Activated CD4-positive, alpha-beta T cell treated with anti-CD3 and anti-CD28 coated beads, Interleukin-2, amount 50 U/mL, for 24 hours (primary cell): ENCODE measurements at places on chromosomes 12 and 14.

DNA sequence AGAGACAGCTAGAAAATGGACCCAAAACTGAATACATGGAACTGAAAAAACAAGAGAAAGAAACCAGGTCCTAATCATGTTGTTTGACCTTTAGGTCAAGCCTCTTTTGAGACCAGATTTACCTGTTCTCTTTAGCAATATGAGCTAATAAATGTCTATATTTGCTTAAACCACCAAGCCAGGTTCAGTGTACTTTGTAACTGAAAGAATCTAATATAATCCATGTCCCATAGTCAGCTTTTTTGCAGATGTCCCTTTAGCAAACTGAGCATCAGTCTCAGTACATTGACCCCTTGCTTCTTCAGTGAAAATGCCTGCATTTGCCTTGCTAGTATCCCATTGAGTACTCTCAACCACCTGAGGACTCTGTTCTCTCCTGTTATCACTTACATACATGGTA, 61.7 kb downstream of the PLCZ1 start:
- DNase-seq: no peak

DNA sequence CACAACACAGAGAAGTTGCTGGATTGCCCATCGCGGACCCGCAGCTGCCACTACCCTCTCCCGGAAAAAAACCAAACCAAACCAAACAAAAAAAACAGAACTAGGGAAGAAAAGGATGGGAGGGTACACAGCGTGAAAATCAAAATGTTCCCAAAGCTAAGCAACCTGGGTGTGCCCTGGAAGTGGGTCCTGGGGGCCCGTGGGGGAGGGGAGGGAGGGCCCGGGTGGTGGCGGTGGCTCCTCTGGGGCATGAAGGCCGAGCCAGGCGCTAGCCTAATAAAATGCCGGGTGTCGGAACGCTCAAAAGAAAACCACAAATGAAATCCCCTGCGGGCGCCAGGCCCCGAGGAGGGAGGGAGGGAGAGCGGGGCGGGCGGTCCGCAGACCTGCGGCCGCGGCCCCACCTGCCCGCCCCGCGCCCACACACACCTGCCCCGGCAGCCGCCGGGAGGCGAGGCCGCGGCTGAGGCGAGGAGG, 787 bp downstream of the HECTD4 start:
- DNase-seq: no peak

GRCh38 chr12:79337662-79338290, 353.0 kb downstream of the PAWR start:
- no peak for DNase-seq

- no peak for DNase-seq
These were observed 10.2 kb upstream of the CCER1 start for GRCh38 chr12:90965204-90965603.

DNA sequence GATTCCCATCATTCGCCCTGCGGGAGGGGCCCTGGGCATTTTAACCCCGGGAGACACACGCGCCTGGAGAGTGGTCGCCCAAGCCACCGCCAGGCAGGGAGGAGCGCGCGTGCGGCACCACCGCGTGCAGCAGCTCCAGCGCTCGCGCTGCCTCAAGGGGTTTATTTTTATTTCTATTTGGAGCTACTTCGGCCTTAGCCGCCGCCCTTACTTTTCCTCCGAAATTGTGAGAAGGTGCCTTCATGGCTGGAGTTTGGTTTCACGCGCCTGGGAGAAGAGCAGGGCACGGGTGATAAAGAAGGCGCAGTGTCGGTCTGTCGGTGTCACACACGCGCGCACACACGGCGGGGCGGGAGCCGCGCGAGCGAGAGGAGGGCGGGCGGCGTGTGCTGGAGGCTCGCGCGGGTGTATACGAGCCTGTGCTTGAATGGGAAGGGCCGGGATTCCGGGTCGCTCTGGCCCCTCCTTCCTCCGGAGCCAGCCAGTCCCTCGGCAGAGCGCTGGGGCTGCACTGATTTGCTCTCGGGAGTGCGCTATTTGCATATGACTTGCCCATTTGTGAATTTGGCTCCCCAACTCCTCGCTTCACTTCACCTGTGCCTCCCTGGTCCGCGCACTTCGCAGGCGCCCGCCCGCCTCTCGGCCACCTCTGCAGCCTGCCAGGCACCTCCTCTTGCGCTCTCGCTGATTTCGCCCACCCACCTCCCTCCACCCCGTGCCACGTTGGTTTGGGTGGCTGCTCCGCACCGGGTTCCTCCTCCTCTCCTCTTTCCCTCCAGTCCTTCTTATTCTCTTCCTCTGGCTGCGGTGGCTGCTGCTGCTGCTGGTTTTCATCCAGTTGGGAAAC, 932.3 kb downstream of the DIO2 start:
- DNase-seq: no peak

GRCh38 chr12:107607464-107608392, 77.9 kb upstream of the PWP1 start:
- DNase-seq: peak; percentile 72

- no peak for DNase-seq
These were observed 5.4 kb downstream of the GAS2L3 start for GRCh38 chr12:100578923-100579322.

DNA sequence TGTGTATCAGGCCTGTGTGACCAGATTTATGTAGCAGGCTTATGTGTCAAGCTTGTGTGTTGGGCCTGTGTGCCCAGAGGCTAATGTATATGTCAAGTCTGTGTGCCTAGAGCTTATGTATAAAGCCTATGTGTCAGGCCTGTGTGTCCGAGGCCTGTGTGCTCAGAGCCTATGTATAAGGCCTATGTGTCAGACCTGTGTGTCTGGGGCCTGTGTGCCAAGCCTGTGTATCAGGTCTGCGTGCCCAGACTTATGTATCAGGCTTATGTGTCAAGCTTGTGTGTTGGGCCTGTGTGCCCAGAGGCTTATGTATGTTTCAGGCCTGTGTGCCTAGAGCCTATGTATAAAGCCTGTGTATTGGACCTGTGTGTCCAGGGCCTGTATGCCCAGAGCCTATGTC, 249.3 kb upstream of the AVPR1A start:
- no peak for DNase-seq

GRCh38 chr12:15453613-15454012, 131.3 kb downstream of the PTPRO start:
- DNase-seq: no peak

DNA sequence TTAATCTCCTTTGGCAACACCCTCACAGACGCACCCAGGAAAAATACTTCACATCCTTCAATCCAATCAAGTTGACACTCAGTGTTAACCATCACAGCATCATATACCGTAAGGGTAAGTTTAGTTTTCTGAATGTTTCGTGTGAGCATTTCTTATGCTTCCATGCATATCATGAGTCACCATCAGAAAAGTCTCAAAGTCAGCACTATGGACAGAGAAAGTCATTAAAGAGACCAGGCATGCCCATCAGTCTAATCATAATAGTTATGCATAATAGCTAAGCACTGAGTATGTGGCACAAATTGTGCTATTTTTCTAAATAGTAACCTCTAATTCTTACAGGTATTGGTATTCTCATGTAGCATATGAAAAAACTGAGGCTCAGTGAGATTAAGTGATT, 158.8 kb upstream of the PRMT8 start:
- no peak for DNase-seq

GRCh38 chr12:98154850-98155249, 360.5 kb upstream of the TMPO start:
- no peak for DNase-seq

DNA sequence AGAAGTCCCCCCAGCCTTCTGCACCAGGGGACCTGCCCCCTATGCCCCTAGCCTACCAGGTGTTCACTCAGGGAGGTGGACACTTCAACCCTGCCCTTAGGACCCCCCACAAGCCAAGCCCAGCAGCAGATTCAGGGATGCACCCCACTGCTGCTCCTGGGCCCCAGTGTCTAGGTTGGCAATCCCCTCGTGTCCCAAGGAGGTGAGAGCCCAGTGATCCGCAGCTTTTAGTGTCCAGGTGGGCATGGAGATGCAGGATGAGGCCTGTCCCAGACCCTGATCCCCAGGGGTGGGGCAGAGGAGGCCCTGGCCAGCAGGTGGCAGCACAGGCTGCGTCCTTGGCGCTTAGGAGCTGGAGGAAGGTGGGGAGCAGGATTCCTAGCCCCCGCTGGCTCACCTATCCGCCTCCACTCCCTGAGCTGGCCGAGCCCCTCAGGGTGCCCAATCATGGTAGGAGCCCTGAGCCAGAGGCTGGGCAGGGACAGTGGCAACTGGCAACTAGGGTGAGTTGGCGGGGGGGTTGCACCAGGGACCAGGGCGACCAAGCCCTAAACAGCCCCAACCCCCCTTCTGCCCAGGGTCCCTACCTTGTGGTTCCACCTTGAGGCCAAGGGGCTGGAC, 4.1 kb downstream of the CKB start:
- no peak for DNase-seq

- no peak for DNase-seq
These were observed 58.9 kb upstream of the EEA1 start for GRCh38 chr12:92987846-92988621.

GRCh38 chr14:32978691-32979255, 40.1 kb downstream of the NPAS3 start:
- DNase-seq: no peak

GRCh38 chr12:1829306-1829900, 9.0 kb downstream of the LRTM2 start:
- no peak for DNase-seq

GRCh38 chr14:89498878-89499277, 81.8 kb upstream of the FOXN3 start:
- DNase-seq: no peak

GRCh38 chr14:67952786-67953185, 133.2 kb downstream of the RAD51B start:
- no peak for DNase-seq

- DNase-seq: peak; percentile 57
These were observed 12.4 kb downstream of the MSI1 start for GRCh38 chr12:120356567-120357030.

DNA sequence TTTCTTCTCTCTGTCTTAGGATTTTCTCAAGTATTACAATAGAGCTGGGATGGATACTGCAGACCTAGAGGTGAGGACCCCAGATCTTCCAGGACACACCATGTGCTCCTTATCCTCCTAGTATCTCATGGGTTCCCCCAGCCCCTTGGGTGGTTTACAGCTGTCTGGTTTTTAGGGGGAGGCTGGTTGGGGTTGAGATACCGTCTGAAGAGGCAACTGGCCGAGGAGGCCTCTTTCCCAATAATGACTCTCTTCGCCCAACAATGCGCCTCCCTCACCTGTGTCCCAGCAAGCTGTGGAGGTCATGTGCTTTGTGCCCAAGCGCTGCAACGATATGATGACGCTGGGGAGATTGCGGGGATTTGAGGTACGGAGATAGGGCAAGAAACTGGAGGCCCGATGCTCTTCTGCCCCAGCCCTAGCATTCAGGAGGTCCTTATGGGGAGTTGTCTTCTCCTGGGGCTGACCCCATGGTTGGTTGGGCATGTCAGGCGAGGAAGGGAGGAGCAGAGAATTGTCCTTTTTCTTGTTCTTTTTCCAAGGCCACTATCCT, 3.8 kb downstream of the ARHGEF25 start:
- DNase-seq: no peak

GRCh38 chr14:100900837-100901390, 2.6 kb downstream of the RTL1 start:
- DNase-seq: no peak

DNA sequence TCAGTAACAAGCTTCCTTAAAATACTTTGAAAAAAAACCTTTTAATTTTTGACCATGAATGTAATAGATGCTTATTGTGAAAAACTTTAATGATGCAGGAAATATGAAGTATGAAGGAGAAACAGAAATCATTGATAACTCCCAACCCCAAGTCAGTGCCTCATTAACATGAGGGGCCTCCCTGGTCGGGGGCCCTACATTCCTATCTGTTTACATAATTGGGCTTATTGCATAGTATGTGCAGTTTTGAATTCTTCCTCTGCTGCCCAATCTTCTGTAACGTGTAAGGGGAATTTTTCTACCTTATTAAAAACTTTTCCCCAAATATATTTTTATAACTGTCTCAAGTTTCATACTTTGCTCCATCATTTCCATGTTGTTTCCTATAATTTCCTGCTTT, 63.0 kb downstream of the SLC25A47 start:
- DNase-seq: no peak

- DNase-seq: no peak
These were observed 22.7 kb upstream of the CORO1C start for GRCh38 chr12:108753976-108754375.

- DNase-seq: no peak
These were observed 4.9 kb downstream of the CACNA2D4 start for GRCh38 chr12:1913377-1914113.

DNA sequence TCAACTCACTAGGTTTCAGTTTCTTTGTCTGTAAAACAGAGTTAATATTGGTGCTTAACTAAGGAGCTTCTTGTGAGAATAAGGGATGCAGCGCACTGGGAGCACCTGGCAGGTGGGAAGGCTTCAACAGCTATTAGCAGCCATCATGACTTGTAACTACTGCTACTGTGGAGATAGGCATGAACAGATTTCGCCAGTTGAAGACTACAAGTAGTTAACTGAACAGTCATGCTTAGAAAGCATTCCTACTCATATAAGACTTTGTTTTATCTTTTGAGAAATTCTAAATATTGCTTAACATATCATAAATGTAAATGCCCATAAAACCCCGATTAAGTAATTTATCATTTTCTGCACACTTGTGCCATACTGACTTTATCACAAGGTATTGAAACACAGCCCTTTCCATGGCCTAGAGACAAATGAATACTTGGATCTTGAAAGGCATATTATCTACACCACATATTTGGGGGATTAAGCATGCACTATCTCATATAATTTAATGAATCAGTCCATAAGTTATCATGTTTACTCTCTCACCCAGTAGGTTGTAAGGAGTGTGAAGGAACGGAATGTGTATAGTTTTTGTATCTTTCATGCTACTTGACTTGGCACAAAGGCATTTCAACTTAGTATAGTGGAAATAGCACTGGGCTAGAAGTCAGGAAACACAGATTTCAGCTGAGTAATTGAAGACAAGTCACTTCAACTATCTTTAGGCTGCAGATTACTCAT, 16.1 kb downstream of the NTN4 start:
- no peak for DNase-seq
